ENCODE measurements at places on chromosomes 2 and 18. TPM values are rescaled to one million over a fixed set of nuclear protein-coding genes. Genes with fewer than 3 reads are reported as not detected.

Gene TCF23
- total RNA-seq, result 0.50 TPM

DNA sequence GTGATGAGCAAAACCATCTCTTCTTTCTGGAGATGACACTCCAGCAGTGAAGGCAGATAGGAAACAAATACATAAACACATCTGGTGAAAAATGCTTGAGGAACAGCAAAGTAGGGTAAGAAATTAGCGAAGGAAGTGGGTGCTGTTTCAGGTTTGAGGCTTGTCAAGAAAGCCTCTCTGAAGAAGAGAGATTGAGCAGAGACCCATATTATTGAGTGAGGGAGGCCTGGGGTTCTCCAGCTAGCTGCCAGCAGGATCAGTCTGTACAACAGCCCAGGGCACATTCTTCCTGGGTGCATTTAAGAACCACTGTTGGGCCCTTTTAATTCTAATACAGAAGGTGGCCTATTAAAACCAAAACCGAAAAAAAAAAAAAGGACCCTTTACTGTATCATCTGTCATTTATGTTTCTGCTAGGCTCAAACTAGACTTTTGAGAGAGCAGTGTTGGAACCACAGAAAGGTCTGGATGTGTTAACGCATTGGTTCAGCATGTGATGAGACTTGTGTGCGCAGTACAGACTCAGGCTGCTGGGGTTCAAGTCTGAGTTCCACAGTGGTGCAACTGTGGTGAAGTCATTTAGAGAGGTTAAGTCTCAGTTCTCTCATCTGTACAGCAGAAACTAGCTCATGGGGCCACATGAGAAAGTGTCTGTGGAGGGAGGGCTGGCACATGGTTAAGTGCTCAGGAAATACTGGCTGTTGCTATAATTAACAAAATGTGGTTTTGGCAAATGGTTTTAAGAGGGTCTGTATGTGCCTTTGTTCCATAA lies 28.9 kb downstream of the MGAT5 start:
- H3K27ac ChIP-seq, result no peak overlapping the region
- no peaks in the 10 kb centered on the region for H3K27me3 ChIP-seq
- no peaks in the 10 kb centered on the region for H3K36me3 ChIP-seq
- no peak for DNase-seq

GRCh38 chr2:144430722-144431391 lies 89.1 kb downstream of the ZEB2 start:
- peaks cover 24% of the 10 kb centered on the region for H3K36me3 ChIP-seq
- H3K27ac ChIP-seq, result peak overlapping the region; percentile 37
- no peaks in the 10 kb centered on the region for H3K27me3 ChIP-seq
- DNase-seq, result no peak

- no peaks in the 10 kb centered on the region for H3K36me3 ChIP-seq
- no peak for DNase-seq
- no peaks in the 10 kb centered on the region for H3K4me1 ChIP-seq
- no peak overlapping the region for H3K4me3 ChIP-seq
These were observed 46.2 kb downstream of the TWSG1 start for GRCh38 chr18:9380621-9381395.
